ENCODE measurements at places on chromosomes 7 and 10.

- no peak for DNase-seq
Measured at GRCh38 chr7:1593091-1593866, 23.4 kb upstream of the PSMG3 start.

DNA sequence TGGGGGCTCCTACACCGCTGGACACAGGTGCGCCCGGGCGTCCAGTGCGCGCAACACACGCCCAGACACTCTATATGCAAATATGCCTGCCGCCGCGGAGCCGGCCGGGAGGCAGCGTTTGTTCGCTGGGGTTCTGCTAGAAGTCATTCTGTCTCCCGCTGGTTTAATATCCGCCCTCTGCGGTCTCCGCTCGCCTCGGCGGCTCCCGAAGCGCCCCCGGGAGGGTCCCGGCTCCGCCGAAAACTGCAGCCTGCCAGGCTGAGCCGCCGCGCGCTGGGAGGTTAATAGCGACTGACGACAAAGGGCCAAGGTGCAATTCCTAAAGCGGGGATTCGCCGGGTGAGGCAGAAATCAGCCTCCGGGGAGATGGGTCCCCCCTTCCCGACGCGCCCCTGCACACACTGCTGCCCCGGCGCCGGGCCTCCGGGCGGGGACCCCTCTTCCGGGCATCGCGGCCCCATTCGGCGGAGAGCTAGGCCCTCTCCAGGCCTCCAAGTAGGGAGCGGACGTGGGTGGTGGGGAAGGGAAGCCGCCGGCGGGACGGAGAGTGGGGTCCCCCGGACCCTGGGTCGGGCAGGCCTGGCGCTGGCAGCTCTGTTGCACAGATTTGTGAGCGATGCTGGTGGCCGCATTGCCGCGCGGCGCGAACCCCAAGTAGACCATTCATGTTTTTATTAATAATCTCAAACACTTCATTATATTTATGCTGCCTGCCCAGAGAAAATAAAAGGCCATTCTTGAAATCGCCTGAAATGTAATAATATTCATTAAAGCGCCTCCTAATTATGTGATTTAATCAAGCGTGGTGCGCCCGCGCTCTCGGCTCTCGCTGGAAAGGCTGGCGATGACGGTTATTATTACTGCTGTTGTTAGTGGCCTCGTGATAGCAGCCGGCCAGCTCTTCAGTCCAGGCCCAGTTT, 9.1 kb downstream of the EN2 start:
- DNase-seq: peak; percentile 81

DNA sequence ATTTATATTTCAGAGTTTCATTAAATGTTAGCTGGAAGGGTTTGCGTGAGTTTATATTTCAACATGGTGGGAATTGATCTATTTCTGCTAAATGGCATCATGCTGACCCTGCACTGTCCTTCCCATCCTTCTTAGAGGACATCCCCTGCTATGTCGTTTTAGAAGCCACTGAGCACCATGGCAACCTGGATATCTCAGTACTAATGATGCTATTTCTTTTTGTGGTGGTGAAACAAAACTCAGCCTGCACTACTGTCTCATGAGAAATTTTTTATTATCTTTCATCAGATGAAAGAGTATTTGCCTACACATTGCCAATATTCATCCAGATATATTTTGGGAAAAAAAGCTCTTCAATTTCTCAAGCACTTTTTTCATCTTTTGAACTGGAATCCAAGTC, 12.1 kb downstream of the EPDR1 start:
- no peak for DNase-seq

GRCh38 chr10:126468467-126468866, 80.2 kb upstream of the ADAM12 start:
- no peak for DNase-seq

DNA sequence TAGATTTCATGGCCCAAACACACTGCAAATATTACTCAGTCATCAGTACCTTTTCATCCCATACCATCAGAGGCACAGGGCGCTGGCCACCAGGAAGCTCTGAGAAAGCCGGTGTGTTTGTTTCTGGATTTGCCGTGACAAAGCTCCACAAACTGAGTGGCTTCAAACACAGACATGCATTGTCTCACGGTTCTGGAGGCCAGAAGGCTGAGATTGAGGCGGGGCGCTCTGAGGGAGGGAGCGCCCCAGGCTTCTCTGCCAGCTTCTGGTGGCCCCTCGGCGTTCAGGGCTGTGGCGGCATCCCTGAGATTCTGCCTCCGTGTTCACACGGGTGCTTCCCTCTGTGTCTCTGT, 3.7 kb upstream of the TTYH3 start:
- no peak for DNase-seq

GRCh38 chr7:77444123-77444522, 28.0 kb upstream of the GSAP start:
- DNase-seq: no peak

GRCh38 chr7:80444811-80445210, 67.1 kb downstream of the GNAT3 start:
- no peak for DNase-seq

- peak; percentile 22 for DNase-seq
Measured at GRCh38 chr7:76262683-76263402, 39.6 kb upstream of the HSPB1 start.

DNA sequence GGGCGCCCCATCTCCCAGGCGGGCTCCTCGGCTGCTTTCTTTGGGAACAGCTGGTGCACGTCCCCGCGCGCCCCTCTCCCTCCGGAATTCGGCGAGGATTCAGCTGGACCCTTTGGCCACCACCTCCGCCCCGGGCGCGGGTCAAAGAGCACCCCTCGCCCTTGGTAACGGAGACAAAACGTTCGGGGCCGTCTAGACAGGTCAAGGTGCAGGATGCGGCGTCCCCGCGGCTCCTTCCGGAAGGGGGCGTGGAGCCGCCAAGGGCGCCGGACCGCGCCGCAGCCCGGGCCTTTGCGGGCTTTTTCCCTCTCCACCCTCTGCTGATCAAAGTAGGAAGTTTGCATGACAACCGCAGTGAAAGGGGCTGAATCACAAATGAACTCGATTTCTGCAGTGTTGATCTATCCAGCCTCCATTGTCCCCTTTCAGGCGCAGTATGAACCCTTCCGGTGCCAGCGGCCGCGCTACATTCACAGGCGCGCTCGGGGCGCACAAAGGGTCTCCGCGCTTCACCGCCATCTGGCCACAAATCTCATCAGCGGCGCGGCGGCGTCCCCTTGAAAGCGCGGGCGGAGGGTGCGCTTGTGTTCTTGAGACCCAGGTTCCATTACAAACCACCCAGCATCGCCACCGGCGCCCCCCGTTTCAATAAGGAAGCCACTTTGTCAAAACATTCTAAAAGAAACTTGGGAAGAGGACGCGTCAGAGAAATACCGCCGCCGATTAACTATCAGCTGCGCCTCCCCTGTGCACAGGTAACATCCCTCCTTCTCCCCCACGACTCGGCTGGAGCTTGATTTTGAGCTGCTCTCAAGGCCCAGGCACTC, 36.4 kb downstream of the CNPY1 start:
- no peak for DNase-seq

GRCh38 chr10:24952707-24953645, 570 bp upstream of the PRTFDC1 start:
- DNase-seq: peak; percentile 78

GRCh38 chr7:44393238-44394111, 68.1 kb upstream of the CAMK2B start:
- DNase-seq: no peak

- DNase-seq: no peak
Measured at GRCh38 chr10:77511498-77512218, 126.0 kb downstream of the KCNMA1 start.

DNA sequence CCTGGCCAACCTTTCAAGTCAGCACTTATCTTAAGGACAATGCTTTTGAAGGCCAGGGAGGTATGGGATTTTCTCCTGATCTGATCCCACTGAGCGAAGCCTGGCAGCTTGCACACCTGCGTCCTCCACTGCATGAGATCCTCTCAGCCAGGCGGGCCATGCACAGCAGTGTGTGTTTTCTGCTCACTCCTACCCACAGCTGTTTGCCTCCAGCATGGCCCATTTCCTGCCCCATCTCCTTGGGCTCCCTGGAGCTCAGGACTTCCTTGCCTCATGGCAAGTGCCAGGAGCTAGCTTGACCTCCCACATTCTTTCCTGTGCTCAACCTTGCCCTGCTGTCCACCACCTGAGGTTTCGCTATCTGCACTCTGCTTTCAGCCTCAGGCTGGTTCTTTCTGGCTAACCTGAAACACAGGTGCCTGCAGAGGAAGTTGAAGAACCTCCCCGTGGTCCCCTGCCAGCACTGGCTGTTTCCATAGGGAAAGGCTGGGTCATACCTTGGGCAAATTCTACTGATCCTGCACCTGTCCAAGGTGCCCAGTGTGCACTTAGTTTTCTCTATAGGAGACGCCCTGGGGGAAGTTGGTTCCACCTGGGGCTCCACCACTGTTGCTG, 43.9 kb upstream of the EEPD1 start:
- no peak for DNase-seq

DNA sequence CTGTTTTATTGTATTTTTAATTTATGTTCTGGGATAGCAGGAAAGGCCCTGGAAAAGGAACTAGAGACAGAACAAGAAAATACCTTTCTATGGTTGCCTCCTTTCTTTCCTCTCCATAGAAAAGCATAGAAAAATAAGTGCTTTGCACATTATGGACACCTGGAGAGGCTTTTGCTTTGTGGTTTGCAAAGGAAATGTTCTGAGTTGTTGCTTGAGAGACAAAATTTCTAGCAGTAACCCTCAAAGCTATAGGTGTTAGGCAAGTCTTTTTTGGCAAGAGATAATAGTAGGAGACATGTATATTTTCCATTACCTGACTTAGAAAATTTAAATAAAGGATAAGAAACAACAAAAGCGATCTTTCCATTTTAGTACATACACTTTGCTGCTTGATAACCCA, 378.6 kb upstream of the PRKCQ start:
- no peak for DNase-seq

GRCh38 chr7:48875045-48875916, 49.1 kb upstream of the CDC14C start:
- no peak for DNase-seq

Measured in NCI-H1417 (cell line).